Stimulated activated CD4-positive, alpha-beta T cell treated with anti-CD3 and anti-CD28 coated beads, Interleukin-1b, Interleukin-23, amount 100 ng/mL, for 4 hours (primary cell): ENCODE measurements at places on chromosomes 7 and 10.

DNA sequence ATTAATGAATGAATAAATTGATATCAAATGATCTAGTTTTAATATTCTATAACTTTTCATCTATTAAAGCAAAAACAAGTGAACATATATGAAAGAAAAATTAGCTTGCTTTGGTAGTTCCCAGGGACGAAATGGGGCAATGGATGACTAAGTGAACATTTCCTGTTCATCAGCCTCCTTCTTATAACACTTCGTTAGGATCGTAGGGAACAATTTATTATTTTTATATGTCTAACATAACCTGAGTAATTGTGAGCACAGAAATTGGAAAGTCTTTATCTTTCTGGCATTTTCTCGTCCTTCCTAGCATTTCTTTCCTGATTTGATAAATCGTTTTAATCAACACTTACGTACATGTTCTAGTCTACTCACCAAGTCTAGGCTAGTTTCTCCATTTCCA lies 59.1 kb upstream of the PPP1R3C start:
- no peak for DNase-seq

DNA sequence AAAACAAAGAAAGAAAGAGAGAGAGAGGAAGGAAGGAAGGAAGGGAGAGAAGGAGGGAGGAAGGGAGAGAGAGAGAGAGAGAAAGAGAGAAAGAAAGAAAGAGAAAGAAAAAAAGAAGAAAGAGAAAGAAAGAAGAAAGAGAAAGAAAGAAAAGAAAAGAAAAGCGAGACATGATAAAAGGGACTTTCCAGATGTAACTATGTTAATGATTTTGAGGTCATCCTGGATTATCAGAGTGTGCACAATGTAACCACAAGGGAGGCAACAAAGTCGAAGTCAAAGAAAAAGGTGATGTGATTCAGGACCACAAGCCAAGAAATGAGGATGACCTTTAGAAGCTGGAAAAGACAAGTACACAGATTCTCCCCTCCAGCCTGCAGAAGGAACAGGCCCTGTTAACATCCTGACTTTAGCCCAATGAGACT lies 48.9 kb upstream of the PAX2 start:
- no peak for DNase-seq

DNA sequence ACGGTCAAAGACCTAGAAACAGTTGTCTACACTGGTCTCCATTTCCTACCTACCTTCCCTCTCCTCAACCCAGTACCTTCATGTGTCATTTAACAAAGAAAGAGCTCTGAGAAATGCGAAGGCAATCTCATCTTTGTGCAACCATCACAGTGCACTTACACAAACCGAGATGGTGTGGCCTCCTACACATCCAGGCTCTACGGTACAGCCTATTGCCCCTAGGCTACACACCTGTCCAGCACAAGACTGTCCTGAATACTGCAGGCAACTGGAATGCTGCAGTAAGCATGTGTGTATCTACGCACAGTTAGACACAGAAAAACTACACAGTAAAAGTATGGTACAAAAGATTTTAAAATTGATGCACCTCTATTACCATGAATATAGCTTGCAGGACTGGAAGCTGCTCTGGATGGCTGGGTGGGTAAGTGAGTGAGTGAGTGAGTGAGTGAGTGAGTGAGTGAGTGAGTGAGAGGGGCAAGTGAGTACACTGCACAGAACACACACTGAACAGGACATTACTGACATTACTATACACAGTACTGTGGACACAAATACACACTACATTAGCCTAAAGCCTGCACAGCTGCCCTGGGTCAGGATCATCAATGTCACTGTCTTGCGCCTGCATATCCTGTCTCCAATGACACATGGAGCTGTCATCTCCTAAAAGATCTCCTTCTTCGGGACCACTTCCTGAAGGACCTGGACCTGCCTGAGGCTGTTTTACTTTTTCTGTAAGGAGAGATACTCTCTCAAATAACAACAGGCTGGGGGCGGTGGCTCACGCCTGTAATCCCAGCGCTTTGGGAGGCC lies 18.5 kb downstream of the ITGB1 start:
- no peak for DNase-seq

DNA sequence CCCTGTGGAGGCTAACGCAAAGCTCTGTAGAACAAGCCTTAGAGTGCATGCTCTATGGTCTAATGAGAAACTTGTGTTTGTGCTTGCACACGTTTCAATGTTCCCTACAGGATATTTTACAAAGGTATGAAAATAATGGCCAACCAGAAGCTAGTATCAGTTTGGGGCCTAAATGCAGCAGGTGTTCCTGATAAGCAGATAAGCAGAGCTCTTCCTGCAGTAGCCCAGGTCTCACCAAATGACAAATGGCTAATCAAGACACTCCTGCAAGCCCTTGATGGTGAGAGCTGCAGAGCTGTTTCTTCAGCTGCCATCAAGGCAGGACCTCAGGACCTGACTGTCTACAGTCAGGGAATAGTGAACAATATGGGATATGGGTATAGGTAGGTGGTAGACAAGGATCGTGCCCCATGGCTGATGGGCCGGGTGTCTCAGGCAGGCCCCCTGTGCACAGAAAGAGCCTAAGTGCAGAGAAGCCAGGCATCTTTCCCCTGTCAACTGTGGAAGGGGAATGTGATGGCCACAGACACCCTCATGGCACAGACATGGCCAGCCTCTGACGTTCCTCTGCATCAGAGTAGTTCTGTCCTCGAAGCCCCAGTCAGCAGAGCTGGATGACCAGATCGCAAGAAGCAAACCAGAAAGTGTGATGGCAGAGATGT lies 23.2 kb upstream of the RASSF4 start:
- no peak for DNase-seq

- DNase-seq: no peak
These were observed 9.1 kb downstream of the RASSF4 start for GRCh38 chr10:44968500-44969400.

DNA sequence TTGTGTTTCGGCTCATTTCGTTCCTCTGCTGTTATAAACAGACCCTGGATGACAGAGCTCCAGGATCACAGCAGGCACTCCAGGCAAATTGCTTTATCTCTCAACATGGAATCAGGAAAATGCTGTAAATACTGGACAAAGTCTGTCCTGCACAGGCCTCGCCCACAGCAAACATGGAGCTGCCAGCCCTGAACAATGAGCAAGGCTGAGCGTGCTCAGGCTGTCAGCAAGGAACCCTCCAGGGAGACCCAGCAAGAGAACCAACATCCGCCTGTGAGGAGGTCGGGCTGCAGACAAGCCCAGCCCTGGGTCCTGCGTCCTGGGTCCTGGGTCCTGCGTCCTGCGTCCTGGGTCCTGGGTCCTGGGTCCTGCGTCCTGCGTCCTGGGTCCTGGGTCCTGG lies 180.8 kb downstream of the PTPRN2 start:
- no peak for DNase-seq

- DNase-seq: no peak
These were observed 570 bp downstream of the BMS1 start for GRCh38 chr10:42783181-42783549.

- DNase-seq: no peak
These were observed 7.6 kb downstream of the IQCE start for GRCh38 chr7:2566348-2566889.
